ENCODE measurements at places on chromosomes 16 and 17.

- peak; percentile 83 for DNase-seq
Observed at GRCh38 chr17:35022536-35023063, 40.9 kb downstream of the RFFL start.

DNA sequence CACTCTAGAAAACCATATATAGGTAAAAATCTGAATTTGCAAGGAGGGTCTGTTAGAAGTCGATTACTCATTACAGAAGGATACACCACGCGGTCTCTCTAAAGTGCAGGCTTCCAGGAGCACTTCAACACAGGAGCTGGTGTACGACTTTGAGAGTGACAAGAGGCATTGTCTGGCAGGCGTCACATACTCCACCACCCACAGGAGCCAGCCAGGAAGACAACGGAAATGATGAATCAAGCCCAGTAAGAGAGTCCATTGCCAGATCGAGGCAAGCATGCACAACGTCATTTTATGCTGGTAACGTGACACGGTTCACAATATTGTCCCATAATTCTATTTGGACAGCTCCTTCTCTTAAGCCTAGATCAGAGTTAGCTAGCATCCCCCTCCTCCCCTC lies 15.0 kb upstream of the CACNG4 start:
- no peak for DNase-seq

GRCh38 chr16:80812593-80812992 lies 8.2 kb upstream of the CDYL2 start:
- DNase-seq = no peak

- DNase-seq = peak; percentile 3
Observed at GRCh38 chr16:35207059-35207999, 1747.9 kb downstream of the TP53TG3F start.

- DNase-seq = no peak
Observed at GRCh38 chr17:46027976-46028325, 28.9 kb downstream of the STH start.

- no peak for DNase-seq
Observed at GRCh38 chr17:56160422-56160821, 7.1 kb downstream of the ANKFN1 start.

DNA sequence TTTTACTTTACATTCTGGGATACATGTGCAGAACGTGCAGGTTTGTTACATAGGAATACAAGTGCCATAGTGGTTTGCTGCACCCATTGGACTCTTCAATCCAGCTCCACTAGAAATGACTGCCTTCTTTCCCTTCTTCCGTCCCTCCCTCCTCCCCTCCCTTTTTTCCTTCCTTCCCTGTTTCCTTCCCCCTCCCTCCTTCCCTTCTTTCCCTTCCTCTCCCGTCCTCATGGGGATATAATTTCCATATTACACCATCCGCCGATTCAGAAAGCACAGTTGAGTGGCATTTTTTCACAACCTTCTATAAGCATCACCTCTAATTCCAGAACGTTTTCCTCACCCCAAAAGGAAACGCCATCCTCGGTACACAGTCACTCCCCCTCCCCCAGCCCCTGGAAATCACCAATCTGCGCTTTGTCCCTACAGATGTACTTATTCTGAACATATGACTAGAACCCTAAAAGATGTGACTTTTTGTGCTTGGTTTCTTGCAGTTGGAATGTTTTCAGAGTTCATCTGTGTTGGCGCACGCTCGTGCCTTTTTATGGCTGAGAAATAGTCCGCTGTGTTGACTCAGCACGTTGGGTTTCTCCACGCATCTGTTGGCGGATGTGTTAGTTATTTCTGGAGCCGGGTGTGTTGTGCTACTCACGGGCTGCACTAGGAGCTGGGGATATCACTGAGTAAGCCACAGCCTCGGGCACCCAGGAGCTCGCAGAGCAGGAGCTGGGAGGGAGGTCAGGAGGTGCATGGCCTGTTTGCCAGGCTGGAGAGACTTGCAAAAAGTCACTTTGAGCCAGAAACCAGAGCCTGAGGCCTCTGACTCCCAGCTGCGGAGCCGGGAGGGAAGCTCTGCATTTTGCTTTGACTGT lies 336.4 kb downstream of the SEC14L1 start:
- peak; percentile 51 for DNase-seq

GRCh38 chr17:42422412-42422957 lies 571 bp downstream of the CAVIN1 start:
- DNase-seq = peak; percentile 67

GRCh38 chr17:75634376-75634740 lies 1.1 kb downstream of the SMIM5 start:
- DNase-seq = no peak

DNA sequence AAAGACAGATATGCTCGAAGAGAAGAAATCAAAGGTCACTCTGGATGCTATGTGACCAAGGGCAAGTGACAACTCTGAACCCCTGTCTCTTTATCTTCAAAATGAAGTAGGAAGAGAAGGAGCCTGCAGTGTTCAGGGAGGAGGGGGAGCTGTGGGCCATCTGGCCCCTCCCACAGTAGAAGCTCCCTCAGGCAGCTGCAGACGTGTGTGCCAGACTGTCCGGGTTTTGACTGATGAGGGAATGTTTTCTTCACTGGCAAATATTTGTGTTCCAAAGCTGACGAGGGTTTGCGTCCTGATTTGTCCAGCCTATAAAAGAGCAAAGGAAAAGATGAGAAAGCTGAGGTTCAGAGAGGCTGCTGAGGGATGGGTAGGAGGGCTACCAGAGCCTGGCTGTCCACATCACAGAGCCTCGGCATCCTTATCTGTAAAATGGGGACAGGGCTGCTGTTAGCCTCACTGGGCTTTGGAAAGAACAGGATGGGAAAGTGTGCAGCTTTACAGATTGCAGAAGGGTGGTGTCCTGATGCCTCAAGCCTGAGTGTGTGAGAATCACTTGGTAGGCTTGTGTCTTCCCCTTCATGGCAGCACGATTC lies 1.8 kb upstream of the GINS2 start:
- no peak for DNase-seq

DNA sequence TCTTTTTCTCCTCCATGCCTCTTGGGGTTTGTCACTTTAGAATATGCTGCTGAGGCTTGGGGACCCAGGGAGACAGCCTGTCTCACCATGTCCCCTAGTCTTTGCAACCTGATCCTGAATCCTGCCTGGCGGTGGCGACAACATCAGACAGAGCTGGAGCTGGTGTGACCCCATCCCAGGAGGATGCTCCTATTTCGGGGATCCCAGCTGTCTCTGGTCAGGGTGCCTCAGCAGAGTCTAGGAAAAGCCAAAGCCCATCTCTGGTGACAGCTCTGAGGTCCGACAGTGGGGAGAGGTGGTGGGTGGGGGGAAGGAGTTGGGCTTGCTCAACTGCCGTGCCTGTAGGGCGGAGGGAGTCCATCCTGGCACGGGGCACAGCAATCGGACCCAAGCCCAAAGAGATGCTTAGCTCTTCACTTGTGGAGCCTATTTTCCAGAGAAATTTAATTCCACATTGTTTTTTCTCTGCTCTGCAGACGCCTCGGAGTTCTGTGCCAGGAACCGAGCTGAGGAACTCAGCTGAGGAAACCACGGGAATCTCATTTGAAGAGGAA lies 10.3 kb upstream of the TNS4 start:
- no peak for DNase-seq

- no peak for DNase-seq
Observed at GRCh38 chr17:34709158-34709754, 129.9 kb downstream of the TMEM132E start.

- DNase-seq = no peak
Observed at GRCh38 chr16:84808826-84809225, 11.0 kb upstream of the CRISPLD2 start.

- DNase-seq = no peak
Observed at GRCh38 chr16:53960050-53960812, 256.3 kb downstream of the FTO start.

DNA sequence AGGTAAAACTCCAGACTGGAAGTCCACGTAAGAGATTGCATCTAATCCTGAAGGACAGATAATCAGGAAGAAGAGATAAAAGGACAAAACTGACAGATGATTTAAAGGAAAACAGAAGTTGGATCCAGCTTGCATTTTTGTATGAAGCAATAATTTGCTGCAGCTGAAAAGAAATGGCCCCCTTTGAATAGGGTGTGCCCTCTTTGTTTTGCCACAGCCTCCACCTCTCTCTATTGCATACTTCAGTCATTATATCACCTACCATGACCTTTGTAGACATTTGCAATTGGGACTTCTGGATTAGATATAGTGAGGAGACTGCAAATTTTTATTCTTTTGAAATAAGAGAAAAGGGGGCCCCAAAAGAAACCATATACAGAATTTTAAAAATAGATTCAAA lies 8.1 kb downstream of the NOG start:
- no peak for DNase-seq

DNA sequence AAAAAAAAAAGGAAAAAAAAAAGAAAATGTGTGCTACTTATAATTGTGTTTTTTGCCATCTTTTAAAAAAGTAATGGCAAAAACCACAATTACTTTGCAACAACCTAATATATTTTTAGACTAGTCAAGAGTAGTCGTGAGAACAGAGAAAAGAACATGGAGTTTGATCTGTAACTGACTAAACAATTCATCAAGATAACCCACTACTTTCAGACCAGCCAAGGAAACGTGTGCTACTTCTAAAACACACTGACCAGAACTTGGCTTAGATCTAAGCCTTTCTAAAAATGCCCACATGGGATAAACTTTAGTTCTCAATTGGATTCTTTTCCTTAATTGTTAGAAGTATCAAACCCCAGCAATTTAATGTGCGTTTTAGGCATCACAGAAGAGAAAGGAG lies 616 bp downstream of the PECAM1 start:
- DNase-seq = no peak

- DNase-seq = no peak
Observed at GRCh38 chr17:50132104-50132794, 2.3 kb upstream of the SAMD14 start.

GRCh38 chr17:57067162-57067561 lies 17.9 kb upstream of the AKAP1 start:
- DNase-seq = no peak

GRCh38 chr17:50267074-50267841 lies 7.0 kb upstream of the TMEM92 start:
- no peak for DNase-seq

DNA sequence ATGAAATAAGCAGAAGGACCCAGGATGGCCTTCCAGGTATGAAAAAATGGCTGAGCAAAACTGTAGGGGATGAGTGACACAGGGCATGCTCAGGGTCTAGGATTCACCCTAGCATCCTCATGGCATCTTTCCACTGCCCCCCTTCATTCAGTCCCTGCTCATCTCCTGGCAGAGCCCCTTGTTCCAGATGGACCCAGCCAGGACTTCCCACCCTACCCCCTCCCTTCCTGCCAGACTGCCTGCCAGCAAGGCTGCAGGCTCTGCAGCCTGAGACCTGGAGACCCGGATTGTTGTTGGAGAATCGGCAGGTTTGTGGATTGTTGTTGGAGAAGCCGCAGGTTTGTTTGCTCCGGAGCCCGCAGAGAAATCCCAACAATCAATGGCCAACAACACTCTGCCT lies 6.6 kb downstream of the SEZ6 start:
- DNase-seq = no peak

- DNase-seq = no peak
Observed at GRCh38 chr16:11521055-11521454, 65.7 kb downstream of the LITAF start.

DNA sequence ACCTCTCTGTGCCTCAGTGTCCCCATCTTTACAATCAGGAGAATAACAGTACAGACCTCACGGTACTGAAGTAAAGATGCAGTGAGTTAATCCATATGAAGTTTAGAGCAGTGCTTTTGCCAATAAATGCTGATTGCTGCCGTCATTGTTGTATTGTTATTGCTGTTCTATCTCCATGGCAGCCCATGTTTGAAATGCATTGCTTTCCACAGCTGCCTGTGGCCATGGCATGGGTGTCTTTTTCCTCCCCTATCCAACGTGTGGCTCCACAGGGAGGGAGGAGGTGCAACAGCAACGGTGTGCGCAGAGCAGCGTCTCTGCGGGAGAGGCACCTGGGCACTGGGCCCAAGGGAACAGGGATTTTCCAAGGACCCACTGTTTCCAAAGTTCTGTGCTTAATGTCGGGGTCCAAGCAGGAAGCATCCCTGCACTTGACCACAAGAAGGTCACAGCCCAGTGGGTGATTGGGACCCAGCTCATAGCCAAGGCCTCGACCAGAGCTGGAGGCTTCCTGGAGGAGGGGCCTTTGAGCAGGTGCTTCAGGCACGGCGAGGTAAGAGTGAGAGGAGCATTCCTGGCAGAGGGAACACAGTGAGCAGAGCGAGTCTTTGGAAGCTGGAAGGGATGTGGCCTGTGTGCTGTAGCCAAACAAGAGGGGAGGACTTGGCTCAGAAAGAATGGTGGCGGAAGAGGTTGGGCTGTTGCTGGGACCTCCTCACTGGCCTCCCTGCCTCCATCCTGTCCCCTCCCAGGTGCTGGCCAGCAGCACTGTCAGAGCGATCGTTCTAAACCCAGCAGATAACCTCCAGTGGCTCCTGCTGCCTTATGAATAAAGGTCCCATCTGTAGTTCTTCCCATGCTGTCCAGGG lies 3.9 kb downstream of the RAI1 start:
- no peak for DNase-seq

- no peak for DNase-seq
Observed at GRCh38 chr17:62657145-62657665, 29.7 kb downstream of the MRC2 start.

DNA sequence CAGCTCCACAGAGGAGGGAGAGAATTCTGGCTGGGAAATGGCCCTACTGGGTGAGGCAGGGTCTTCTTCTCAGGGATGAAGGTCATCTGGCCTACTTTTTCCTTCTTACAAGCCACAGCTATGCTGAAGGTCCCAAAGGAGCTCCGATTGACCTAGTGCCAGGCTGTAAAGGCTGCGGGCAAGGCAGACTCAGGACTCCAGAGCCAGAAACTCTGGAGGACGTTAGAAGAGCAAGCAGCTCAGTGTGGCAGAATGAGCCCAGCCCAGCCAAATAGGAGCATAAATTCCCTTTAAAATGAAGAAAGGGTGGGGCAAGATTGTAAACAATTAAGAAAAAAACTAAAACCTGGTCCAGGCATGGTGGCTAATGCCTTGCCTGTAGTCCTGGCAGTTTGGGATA lies 20.1 kb upstream of the CNOT1 start:
- no peak for DNase-seq

GRCh38 chr17:76363107-76363842 lies 9.6 kb upstream of the PRPSAP1 start:
- no peak for DNase-seq

GRCh38 chr17:42651392-42651791 lies 7.7 kb upstream of the TUBG2 start:
- DNase-seq = no peak

DNA sequence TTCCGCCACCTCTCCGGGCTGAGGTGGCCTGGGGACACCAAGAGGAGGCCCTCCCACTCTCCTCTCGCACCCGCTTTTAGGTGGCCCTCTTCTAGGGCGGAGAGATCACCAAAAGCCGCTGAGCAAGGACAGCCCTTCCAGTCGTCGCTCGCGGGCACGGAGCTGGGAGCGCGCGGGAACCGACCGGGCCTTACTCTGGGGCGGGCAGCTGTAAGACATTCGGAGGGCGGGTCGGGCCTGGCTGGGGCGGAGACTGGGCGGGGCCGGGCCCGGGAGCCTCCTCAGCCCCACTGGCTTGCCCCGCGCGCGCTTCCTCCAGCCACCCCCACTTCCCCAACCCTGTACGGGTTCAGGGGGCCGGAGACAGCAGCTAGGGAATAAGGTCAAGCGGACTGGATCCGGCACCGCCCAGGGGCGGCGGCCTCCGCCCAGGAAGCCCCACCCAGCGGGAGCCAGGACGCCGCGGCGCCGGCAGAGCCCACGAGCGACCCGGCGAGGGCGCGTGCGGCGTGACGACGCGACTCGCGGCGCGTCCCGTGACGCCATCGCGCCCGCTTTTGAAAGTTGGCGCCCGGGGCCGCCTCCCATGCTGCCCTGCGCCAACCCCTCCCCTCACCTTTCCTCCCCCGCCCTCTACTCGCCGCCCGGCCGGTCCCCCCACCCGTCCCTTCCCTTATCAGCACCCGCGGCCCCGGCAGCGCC lies 351 bp upstream of the CTCF start:
- DNase-seq = peak; percentile 98

GRCh38 chr16:66988197-66988788 lies at the start of gene CES4A:
CES4A (plus strand) TSS chr16:66988589; CDS start chr16:66988773, 184 bp downstream.
- peak; percentile 46 for DNase-seq

All from activated CD4-positive, alpha-beta T cell treated with anti-CD3 and anti-CD28 coated beads for 48 hours (primary cell).